Effector CD4-positive, alpha-beta T cell (primary cell): ENCODE measurements at places on chromosomes 11 and 22.

- DNase-seq: peak; percentile 52
These were observed at the start of gene ZBTB16 for GRCh38 chr11:114059278-114059983. Gene ZBTB16 (plus strand): TSS chr11:114059711. CDS start chr11:114063301, 3,590 bp downstream.

DNA sequence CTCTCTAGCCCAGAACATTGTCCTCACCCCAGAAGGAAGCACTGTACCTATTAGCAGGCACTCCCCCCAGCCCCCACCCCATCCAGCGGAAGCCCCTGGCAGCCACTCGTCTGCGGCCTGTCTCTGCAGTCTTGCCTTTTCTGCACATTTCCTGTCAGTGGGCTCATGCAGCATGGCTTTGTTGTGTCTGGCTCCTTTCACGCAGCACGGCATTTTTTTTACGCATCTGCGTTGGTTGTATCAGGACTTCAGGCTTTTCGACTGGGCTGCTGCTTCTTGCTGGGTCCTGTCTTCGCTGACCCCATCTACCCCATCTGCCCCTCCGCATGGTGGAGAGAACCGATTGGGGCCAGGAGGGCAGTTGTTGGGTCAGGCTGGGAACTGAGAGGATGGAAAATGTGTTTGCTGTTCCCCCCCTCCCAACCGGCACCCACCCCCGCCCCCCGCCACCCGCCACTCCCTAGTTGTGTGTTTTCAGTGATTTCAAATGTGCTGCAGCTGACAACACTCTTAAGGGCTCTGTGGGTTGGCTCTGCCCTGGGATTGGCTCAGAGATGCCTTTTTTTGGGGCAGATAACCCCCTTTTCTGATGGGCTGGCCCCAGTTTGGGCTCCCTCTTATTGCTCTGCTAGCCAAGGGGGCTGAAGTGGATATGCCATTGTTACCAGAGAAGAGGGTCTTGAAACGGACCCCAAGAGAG is 110.0 kb downstream of the KIAA1671 start:
- peak; percentile 76 for DNase-seq

GRCh38 chr11:79390477-79390876 is 50.4 kb downstream of the TENM4 start:
- no peak for DNase-seq

DNA sequence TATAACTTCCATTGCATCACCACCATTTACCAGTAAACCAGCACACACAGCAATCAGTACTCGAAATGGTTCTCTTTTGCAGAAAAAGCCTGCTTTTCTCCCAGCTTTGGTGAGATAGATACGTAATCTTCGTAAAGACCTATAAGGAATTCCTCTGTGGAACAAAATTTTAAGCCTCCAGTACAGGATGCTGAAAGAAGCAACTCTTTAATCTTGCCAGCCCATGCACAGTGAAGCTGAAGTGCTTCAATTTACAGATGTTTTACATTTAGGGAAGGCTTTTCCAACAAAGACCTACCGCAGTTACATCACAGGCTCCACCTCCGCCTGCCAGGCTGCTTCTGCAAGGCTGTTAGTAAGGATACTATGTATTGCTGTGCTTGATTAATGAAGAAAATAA is 1.9 kb downstream of the ELMOD1 start:
- DNase-seq: no peak

- no peak for DNase-seq
These were observed 1.0 kb upstream of the FNBP4 start for GRCh38 chr11:47768101-47768612.

DNA sequence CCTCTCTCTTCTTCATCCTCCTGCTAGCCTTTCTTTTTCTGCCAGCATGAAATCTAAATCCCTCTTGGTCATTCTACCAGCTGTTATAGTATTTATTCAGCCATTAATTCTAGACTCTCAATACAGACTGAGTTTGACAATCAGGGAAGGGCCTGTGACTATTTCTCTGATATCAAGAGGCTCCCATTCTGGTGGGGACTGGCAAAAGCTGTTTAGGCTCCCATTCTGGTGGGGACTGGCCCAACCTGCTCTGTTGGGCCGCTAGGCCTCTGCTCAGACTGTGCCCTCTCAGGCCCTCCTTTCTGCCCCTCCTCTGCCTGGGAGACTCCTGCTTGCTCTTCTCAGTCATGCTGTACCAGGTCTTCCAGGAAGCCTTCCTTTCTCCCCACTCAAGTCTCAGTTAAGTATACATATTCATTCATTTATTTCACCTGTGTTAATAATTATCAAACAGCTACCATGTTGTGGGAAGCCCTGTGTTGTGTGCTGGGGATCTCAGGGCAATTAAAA is 323.7 kb upstream of the NARS2 start:
- no peak for DNase-seq

DNA sequence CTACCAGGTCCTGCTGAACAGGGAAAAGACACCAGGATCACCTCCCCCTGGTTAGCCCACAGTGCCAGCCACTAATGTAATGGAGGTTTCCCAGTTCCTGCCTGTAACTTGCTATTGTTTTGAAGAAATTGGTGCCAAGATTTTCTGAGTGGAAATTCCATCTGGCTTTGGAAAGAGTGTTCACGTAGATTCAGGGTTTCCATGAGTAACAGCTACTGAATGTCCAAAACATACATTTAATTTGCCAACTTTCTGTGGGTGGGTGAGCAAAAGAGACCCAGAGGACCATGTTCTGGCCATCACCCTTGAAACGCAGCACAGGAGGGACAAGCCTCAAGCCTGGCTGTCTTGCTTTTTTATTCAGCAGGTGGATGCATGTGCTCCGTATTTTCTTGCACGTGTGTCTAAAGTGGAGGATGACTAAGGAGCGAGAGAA is 8.8 kb upstream of the DKK3 start:
- no peak for DNase-seq

- no peak for DNase-seq
These were observed 85.0 kb upstream of the CRYBB3 start for GRCh38 chr22:25114369-25115362.

DNA sequence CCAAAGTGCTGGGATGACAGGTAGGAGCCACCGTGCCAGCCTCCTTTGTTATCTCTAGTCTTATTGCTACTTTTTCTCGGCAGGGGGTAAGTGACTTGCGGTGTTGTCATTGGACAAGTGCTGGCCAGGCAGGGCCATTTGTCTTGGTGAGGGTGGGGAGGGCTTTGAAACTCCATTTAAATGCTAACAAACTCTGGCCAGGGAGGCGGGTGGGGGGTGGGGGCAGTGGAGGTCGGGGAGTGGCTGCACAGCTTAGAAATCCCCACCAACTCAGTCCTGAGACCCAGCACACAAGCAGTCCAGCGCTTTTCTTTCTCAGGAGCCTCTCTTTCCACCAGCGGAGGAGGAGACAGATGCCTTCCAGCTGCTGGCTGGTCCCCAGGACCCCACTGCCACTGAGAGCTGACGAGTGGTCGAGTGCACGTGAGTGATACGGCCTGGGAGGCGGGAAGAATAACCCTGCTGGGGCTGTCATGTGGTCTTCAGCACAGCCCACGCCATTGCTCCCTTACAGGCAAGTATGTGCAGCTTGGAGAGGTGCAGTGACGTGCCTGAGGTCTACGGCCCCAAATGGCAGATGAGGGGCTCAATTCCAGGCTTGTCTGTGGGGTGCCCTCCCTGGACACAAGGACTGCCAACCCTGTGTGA is 24.2 kb upstream of the OSBPL5 start:
- no peak for DNase-seq

GRCh38 chr11:3879216-3879966 is 23.9 kb downstream of the STIM1 start:
- DNase-seq: no peak

DNA sequence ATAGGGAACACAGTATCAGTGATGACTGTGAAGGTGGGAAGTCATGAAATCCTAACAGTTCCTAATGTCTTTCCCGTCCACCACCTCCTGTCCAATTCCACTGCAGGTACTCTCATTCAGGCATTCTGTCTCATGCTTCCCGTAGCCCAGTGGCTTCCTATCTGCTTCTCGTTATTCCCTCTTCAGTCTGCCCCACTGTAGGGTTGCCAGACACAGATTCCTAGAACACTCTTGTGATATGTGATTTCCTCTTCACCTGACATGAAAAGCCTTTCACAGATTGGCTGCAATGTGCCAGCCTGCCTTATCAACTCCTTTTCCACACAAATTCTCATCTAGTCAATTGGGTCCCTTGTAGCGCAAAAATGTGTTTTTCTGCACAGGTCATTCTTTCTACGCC is 49.0 kb downstream of the C2CD3 start:
- no peak for DNase-seq

GRCh38 chr11:88410656-88411055 is 73.1 kb upstream of the CTSC start:
- no peak for DNase-seq

DNA sequence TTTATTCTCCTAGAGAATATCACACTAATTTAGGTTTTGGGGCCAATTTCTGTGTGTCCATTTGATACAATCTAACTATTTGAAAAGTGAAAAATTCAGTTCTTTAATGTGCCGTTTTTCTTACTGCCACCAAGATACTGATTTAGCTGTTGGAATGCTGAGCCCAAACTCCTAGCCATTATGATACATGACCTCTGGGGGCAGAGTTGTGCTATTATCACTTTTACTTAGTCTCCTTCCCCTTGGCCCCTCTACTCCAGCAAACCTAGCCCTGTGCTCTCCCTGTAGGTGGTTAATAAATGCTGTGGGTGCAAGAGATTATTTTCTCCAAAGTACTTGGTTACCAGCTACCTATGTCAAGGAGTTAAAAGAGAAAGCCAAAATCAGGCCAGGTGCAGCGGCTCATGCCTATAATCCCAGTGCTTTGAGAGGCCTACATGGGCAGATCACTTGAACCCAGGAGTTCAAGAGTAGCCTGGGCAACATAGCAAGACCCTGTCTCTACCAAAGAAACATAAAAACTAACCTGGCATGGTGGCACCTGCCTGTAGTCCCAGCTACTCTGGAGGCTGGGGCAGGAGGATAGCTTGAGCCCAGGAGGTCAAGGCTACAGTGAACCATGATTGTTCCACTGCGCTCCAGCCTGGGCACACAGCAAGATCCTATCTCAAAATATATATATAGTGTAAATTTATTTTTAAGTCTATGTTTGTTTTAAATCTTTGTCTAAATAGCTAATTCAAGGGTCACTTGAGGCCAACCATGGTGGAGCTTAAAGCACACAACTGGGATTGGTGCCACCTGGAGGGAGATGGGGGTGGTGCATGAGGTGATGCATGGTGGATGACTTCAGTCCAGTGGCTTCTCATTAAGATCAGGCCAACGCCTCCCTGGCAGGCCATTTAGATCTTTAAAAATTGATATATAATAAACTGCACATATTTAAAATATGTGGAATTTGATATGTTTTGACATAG is 193.2 kb upstream of the PLET1 start:
- no peak for DNase-seq

DNA sequence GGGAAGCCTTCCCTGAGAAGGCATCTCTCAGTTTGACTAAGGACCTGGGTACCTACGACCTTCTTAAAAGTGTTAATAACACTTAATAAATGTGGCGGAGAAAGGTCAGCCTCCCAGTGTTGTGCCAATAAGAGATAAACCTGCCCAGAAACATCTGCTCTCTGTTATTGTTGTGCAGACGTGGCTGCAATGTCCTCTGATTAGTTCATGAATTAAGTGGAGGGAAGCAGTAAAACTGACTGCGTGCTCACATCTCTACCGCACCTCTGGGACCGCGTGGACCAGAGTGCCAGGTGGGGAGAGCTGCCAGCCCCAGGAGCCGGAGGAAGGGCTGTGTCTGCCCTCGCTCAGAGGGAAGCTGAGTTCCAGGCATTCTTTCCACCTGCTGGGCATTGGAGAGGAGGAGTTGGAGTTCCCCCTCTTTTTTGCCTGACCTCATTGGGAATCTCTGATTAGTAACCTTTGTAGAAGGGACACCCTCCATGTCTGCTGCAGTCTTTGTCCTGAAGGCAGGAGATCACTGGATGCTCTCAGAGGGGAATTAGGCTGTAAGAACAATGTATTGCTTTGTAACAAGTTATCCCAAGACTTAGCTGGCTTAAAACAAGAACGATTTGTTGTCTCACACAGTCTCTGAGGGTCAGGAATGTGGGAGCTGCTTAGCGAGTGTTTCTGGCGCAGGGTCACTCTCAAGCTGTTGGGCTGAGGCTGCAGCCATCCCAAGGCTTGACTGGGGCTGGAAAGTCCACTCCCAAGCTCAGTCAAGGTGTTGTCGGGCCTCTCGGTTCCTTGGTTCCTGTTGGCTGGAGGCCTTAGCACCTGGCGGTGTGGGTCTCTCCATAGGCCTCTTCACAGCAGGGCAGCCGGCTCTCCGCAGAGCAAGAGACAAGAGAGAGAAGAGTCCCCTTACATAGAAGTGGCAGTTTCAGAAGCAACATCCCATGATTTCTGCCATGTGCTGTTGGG is 247.6 kb upstream of the TBCEL start:
- no peak for DNase-seq

- DNase-seq: no peak
These were observed 39.5 kb downstream of the CHKA start for GRCh38 chr11:68081691-68082090.

- peak; percentile 25 for DNase-seq
These were observed 15.0 kb downstream of the DENND5A start for GRCh38 chr11:9250139-9250582.

DNA sequence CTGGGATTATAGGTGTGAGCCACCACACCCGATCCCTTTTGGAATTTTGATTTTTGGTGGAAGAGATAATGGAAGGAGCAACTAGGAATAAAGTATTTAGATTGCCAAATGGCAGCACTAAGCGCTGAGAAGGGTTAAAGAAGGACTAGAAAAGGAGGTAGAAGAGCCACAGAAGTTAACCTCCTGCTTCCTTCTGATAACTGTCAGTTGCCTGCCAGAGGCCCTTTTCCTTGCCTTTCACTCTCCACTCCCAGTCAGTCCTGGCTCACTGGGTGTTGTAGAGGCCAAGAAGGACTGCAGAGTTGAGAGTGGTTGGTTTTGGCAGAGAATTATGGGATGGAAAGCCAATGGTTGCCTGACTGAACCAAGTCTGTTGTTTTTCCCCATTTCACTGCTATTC is 19.3 kb downstream of the ZC3H12C start:
- no peak for DNase-seq

GRCh38 chr11:75665990-75666389 is 2.8 kb downstream of the MAP6 start:
- DNase-seq: no peak

DNA sequence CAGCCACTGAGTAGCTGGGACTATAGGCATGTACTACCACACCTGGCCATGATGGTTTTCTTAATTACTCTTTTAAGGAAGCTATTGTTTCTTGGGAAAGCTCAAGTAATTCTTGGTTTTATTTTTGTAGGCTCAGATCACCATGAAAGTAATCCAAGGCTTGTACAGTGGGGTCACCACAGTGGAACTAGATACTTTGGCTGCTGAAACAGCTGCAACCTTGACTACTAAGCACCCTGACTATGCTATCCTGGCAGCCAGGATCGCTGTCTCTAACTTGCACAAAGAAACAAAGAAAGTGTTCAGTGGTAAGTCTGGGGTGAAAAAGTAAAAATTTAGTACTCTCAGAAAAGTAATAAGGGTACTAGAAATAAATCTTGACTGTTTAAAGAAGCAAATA is 11.3 kb downstream of the RRM1 start:
- DNase-seq: no peak
